ENCODE measurements at places on chromosomes 2 and 18.

- no peak for DNase-seq
These were observed 7.9 kb downstream of the IL1RN start for GRCh38 chr2:113135317-113135716.

GRCh38 chr2:21640046-21640445, 516.3 kb downstream of the TDRD15 start:
- DNase-seq = no peak

GRCh38 chr2:39676342-39676741, 10.6 kb downstream of the TMEM178A start:
- no peak for DNase-seq

GRCh38 chr2:217463402-217464075, 539.3 kb downstream of the TNS1 start:
- no peak for DNase-seq

- peak; percentile 86 for DNase-seq
These were observed 92.4 kb downstream of the DYSF start for GRCh38 chr2:71545572-71546274.

DNA sequence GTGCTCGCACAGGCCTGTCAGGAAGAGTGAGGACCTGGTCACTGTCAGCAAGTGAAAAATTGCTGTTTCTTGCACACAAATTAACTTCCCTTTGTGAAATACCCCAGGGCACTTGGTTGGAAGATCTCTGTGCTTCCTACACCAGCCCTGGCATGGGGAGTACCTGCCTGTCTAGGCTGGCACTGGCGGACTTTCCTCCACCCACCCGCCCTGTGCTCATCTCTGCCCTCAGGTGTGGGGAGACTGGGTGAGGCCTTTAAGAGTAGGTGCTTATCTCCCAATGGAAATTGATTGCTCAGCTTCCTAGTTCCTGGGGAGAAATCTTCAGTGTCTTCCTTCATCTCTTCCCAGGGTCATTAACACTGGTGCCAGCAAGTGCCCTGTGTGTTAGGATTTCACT, 42.1 kb downstream of the IMPA2 start:
- no peak for DNase-seq

DNA sequence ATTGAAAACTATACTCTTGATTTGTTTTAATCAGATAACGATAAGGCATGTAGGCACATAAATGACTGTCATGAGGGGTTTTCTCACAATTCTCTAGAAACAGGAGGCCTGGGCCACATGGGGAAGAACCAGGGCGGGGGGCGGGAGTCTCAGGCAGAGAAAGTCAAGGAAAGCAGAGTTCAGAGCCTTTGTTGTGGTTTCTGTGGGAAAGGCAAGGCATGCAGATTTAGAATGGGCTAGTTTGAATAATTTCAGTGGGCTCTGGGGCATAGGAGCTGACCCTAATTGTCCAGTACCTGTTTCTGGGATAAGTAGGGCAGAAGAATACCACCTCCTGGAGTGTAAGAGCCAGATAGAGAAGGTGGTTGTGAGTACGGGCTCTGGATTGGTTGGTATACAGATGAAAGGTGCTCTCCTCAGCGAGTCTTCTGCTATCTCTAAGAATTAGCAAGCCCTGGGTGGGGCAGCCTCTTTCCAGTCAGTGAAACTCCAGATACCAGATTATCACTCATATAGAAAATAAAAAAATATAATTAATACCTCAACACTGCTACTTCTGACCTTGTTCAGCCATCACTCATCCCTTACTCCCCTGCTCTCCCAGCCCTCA, 41.5 kb upstream of the CYRIA start:
- no peak for DNase-seq

- peak; percentile 68 for DNase-seq
These were observed 4.5 kb upstream of the RND3 start for GRCh38 chr2:150491943-150492342.

DNA sequence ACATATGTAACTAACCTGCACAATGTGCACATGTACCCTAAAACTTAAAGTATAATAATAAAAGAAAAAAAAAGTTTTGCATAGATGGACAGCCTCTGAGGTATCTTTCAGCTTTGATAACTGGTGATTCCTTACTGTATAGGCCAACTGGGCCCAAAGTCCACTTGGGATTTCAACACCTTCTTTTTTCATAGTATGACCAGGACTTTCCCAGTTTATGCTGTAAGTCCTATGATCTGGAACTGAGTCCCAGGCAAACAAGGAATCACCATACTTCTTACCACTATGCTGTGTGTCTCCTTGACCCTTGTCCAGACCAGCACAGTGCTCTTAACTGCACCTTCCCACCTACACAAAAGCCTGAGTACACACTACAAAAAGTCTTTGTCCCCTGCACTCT, 205.1 kb upstream of the RBBP8 start:
- no peak for DNase-seq

DNA sequence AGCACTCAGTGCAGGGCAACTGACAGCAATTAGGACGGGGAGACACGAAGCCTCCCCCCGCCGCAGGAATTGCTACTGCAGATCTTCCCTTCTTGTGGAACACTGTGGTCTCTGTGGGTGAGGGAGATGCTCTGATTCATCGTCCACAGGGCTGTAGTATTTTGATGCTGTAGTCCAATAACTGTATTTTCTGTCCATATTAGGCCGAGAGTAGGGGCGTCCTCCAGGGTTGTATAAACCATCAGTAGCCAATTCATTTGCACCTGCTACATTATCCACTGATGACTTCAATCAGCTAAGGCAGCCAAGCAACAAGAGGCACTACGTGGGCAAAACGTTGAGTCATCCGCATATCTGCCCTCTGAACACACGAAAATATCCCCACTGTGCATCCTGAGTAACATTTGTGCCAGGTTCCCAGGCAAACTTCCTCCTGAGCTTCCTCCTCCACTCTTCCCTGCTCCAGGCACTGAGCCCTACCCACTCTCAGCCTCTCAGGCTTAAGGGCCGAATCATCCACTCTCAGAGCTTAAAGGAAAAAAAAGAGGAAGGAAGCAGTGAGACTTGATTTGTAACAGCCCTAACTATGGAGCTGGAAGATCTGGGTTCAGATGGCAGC, 62.1 kb downstream of the LBH start:
- peak; percentile 31 for DNase-seq

GRCh38 chr2:69033461-69034095, 20.6 kb downstream of the ANTXR1 start:
- peak; percentile 70 for DNase-seq

DNA sequence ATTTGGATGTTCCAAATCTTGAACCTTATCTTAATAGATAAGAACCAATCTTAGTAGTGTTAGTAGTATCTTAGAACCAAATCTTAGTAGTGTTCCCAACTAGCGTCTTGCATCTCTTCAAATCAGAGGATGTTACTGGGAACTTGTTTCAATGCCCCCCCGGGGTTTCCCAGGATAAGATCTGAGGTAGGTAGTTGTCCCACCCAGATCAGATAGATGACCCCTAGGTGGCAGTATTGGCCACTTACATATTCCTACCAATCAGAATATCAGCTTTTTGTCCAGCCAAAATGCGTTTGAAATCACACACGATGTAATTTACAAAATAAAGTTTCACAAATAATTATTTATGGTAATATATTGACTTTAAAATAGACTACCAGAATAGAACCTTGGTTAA, 314.8 kb downstream of the MBD2 start:
- peak; percentile 48 for DNase-seq

DNA sequence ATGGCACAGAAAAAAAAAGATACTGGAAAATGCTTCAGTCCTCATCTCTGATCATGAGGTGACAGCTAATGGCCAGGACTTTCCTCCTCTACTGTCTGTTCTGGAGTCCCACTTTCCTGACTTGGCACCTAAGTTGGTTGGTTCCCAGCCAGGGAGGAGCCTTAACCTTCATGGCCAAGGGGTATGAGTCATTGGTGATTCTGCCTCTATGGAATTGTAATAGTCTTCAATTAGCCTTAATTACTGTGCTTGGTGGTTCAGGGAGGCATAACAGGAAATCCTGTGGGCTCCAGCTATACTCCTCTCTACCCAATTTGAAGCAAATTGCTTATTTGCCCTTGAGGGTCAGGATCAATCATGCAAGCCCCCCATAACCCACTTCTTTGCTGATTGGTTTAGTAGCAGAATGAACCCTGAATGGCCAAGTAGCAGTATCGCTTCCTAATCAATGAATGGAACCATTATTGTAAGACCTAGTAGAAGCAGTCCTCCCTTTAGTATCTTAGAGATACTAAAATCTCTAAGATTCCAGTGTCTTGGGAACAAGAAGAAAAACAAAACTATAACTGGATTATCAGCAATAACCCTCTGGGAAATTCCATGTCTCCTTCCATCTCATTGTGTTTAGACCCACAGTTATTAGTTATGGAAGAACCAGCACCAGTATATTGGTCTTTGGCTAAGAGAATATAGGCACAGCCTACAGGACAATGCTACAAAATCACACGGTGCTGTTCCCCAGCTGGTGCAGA, 109.0 kb downstream of the COL6A3 start:
- DNase-seq = peak; percentile 52

- DNase-seq = peak; percentile 74
These were observed 66.7 kb upstream of the HAAO start for GRCh38 chr2:42859006-42859552.

- DNase-seq = no peak
These were observed 1797.9 kb upstream of the PIK3C3 start for GRCh38 chr18:40157120-40157519.

DNA sequence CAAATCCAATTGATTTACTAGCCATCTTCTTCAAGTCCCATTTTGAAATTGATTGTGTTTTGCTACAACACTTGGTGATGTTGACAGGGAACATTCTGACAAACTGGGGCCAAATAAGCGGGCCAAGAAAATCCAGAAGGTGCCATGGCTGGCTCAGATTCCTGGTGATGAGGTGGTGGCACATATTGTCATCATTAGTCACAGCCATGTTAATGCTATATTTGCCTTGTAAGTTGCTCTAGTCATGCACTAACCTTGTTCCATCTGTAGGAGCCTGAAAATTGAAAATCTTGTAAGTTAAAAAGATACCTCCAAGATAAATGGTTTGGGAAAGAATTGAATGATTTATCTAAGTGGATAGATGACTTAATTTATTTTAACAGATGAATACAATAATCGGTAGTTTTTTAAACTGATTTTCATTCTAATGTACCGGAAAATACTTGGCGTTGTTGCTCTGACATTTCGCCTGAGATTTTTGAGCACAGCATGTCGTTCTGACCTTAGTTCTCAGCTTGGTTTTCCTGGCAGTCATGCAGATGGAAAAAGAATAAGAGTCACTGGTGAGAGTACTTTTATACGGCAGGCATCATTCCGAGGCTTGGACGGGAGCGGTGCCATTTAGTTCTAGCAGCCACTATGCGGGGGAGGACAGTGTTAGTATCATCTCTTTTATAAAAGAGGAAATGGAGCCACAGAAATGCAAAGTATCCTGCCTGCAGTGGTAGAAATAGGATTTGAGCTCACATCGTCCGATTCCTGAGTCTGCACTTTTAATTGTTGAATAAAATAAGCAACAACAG, 133.9 kb downstream of the ZNF532 start:
- peak; percentile 68 for DNase-seq

- no peak for DNase-seq
These were observed 424.2 kb downstream of the TSN start for GRCh38 chr2:122179492-122180165.

GRCh38 chr2:161400076-161400475, 16.0 kb upstream of the TBR1 start:
- no peak for DNase-seq

GRCh38 chr2:134438371-134438770, 184.5 kb downstream of the MGAT5 start:
- DNase-seq = no peak

All from adipocyte (in vitro differentiated cells).